ENCODE measurements at places on chromosomes 2 and 18. TPM values are rescaled to one million over a fixed set of nuclear protein-coding genes. Genes with fewer than 3 reads are reported as not detected.

DNA sequence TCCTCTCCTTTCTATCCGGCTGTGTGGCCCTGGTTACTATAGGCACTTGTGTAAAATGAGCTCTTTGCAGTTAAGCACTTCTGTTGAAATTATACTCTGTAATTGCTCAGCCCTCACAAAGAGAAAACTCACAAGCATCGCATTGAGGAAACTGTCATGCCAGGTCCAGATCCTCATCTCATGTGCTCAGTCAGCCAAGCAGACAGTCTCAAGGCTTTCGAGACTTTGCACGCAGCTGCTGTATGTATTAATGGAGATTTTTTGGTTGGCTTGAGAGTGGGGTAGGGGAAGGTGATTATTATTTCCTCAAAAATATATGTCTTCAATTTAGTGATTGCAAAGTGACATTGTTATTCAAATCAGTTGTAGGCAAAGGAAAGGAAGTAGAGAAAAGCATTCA lies 33.0 kb upstream of the PHLPP1 start:
- H3K36me3 ChIP-seq, result no peaks in the 10 kb centered on the region
- H3K4me1 ChIP-seq, result no peaks in the 10 kb centered on the region
- no peaks in the 10 kb centered on the region for H3K27me3 ChIP-seq
- H3K27ac ChIP-seq, result no peak overlapping the region

DNA sequence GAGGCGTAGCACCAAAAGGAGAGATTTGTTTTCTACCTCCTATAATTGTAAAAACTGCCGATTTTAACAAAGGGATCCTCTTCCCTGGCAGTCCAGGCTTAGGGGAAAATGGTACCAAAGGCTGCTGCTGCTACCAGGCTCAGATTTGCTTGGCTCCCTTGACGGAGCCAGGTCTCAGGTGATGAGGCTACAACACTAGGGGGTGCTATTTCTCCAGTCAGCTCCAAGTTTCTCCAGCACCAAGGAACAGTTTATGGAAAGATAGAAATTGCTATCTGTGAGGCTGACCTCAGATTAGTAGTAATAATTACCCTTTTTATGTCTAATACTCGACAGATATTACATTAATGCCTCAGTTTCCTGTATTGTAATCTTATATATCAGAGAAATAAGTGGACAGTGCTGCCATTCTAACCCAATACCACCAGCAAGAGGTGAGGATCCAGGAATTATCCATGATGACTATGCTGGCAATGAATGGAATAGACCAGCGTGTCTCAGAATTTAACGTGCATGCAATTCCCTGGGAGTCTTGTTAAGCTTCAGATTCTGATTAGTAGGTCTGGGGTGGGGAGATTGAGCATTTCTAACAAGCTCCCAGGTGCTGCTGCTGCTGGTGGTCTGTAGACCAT lies 111.3 kb downstream of the ESCO1 start:
- H3K27me3 ChIP-seq, result no peaks in the 10 kb centered on the region
- H3K4me3 ChIP-seq, result no peak overlapping the region
- no peaks in the 10 kb centered on the region for H3K36me3 ChIP-seq
- H3K4me1 ChIP-seq, result peaks cover 9% of the 10 kb centered on the region
- DNase-seq, result peak; percentile 71

DNA sequence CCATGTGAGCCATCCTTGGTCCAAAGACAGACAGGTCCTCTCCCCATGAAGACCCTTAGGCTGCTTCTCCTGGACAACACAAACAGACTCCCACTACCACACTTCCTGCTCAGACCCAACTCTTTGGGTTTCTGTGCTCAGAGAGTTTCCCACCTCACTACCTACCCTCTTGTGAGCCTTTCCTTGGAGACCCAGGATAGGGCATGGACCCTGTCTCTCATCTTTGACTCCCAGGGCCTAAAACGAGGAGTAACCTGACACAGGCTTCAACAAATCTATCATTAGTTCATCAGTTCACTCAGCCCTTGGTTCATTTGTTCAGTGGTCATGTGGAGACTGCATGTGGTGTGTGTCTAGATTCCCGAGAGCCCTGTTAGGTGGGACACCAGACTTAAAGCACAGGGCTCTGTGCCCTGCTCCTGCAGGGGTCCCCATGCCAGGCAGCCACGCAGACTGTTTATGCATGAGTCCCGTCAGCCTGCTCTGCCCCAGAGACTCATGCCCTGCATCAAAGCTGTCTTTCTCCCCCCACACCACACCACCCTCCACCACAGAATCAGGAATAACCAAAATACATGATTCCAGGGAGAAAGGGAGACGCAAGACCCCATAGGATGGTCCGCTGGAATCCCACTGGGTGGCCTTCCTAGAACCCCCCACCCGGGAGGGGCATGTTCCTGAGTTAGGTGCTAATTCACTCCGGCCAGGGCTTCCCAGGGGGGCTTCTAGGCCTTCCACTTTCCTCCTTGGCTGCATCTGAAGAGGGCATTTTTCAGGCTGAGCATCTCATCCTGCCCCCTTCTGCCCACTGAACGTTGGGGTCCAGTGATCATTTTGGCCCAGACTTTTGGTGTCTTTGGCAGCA lies 100.2 kb upstream of the TEX51 start:
- H3K27me3 ChIP-seq, result no peaks in the 10 kb centered on the region
- H3K4me1 ChIP-seq, result peaks cover 9% of the 10 kb centered on the region
- DNase-seq, result no peak

DNA sequence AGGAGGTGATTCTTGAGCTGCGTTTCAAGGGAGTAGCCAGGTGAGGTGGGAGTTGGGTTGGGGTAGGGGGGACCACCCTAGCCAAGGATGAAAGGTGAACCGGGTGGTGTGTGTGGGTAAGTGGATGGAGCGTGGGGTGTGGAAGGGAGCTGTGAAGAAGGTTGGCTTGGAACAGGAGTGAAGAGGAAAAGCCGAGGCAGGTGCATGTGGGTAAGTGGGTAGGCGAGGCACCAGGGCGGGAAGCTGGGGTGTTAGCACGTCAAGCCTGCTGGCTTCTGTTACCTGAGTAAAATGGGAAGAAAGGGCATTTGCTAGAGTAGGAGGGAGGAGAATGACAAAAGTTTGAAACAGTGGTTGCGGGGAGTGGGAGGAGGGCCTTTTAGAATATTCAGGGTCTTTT lies 31.6 kb downstream of the TANC1 start:
- H3K4me3 ChIP-seq, result no peak overlapping the region
- no peaks in the 10 kb centered on the region for H3K27me3 ChIP-seq
- peaks cover 42% of the 10 kb centered on the region for H3K4me1 ChIP-seq
- peaks cover 5% of the 10 kb centered on the region for H3K36me3 ChIP-seq
- DNase-seq, result no peak

- H3K4me1 ChIP-seq, result peaks cover 25% of the 10 kb centered on the region
- no peak overlapping the region for H3K27ac ChIP-seq
- H3K36me3 ChIP-seq, result peaks cover 20% of the 10 kb centered on the region
- no peak overlapping the region for H3K4me3 ChIP-seq
Observed at GRCh38 chr2:230872151-230872967, 7.6 kb downstream of the ITM2C start.

The VAMP8 gene
- polyA plus RNA-seq, result 0.72 TPM

The SIX3 gene
- 0.67 TPM for polyA plus RNA-seq
